ENCODE measurements at places on chromosomes 6 and 20.

DNA sequence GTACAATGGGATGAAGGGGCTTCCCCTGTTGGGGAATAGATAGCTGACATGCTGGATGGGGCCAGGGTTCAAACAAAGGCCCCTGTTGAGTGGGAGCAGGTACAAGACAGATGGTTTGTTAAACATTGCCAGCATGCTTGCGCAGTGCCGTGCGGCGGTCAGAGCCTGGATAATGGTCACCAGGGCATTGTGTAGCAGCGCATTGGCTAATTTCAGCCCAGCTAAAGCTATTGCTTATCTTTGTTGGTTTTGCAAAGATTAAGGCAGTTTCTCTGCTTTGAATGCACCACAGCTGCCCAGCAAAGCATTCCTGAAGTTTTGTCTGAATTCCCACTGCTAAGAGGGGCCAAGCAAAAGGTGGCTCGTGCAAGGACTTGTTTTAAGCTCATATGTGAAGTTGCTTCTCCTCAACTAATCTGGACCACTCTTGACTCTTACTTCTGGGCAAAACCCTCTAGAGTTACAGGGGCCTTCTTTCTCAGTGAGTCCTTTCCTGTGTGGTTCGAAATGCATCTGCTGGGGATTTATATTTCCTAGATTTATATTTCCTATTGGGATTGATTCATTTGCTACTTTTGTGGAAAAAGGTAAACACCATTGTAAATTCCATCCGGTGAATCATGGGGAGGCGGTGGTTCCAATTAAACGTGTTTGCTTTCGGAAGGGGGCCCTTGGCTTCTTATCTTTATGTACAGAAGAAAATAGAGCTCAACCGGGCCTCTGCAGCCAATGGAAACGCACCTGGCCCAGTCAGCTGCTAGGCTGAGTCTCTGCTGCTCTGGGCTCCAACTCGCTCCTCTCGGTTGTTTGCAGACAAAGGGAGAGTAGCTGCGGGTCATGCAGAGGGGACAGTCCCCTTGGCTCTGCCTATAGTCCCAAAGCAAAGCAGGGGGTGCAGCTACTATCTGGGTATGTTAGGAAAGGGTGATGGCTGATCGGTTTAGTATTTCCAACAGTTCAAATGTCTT lies 72.1 kb downstream of the FOXA2 start:
- H3K27me3 ChIP-seq = no peaks in the 10 kb centered on the region
- H3K4me1 ChIP-seq = no peaks in the 10 kb centered on the region
- H3K36me3 ChIP-seq = no peaks in the 10 kb centered on the region
- no peak overlapping the region for H3K27ac ChIP-seq

DNA sequence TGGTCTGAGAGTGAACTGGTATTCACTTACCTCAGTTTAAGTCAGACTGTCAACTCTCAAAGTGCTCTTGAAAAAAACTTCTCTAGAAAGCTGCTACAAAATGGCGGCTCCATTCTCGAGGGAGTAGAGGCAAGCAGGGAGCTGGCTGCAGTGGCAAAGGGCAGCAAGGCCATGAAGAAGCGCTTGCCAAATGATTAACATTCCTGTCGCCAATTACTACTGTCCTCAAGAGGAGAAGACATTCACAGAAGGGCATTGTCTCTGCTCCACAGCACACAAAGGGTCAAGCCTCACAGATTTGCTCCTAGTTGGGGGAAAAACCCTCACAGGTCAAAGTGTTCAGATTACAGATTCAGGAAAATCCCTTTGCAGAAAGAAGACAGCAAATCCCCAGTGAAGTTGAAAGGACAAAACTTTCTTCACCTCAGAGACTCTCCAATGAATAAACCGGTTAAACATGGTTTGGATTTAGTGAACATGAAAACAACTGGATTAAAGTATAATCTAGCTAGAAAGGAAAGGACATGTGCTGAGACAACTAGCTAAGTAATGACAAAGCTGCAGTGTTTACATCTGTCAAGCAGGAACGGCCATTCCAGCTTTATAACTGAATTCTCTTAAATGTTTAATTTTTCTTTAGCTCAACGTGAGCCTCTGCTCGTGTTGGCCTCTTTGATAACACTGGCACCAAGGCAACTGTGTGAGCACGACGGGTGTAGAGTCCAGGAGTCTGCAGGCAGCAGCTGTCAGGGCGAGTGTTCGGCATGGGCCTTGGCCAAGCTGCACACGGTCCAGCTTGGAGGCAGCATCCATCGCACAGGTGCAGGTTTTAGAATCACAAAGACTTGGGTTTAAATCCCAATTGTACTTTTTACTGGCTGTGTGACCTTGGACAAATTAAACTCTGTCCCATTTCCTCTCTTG lies 37.6 kb downstream of the NR2E1 start:
- DNase-seq = no peak
- no peak overlapping the region for H3K27ac ChIP-seq
- H3K4me1 ChIP-seq = no peaks in the 10 kb centered on the region
- H3K4me3 ChIP-seq = no peak overlapping the region

DNA sequence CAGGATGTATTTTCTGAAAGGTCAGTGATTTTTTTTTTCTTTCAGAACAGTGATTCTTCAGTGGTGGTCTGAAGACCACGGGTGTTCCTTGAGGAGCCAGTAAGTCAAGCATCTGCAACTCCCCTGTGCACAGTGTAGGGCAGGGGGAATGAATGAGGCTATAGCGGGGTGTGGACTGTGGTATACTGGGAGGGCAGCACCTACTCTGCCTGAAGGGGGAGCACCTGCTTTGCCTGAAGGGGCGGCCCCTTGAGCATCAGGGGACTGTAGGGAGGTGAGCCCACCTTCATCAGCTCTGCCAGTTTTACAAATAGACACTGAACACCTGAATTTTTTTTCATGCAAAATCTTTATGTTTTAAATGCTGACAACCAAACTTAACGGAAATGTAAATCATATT lies 77.5 kb upstream of the RIPOR2 start:
- H3K27ac ChIP-seq = no peak overlapping the region
- no peak for DNase-seq
- H3K36me3 ChIP-seq = no peaks in the 10 kb centered on the region
- no peak overlapping the region for H3K4me3 ChIP-seq
- no peaks in the 10 kb centered on the region for H3K27me3 ChIP-seq

- peaks cover 52% of the 10 kb centered on the region for H3K4me1 ChIP-seq
- H3K4me3 ChIP-seq = no peak overlapping the region
- H3K27me3 ChIP-seq = no peaks in the 10 kb centered on the region
- DNase-seq = no peak
Observed at GRCh38 chr20:24783631-24784492, 165.2 kb upstream of the CST7 start.

DNA sequence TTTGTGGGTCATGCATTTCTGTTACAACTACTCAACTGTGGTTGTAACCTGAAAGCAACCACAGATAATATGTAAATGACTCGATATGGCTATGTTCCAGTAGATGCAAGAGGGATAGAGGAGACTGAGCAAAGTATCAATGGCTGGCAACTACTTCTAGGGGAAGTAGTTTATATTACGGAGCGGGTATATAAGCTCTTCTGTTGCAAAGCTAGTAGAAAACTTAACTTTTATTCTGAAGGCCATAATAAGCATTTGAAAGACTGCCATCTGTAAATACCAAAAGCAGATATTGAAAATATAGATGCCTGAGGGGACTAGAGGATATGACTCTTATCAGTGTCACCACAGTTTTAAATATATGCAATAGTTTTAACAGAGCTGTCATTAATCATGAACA lies 655.3 kb downstream of the PHF3 start:
- H3K4me3 ChIP-seq = no peak overlapping the region
- H3K4me1 ChIP-seq = no peaks in the 10 kb centered on the region
- no peak overlapping the region for H3K27ac ChIP-seq
- H3K36me3 ChIP-seq = no peaks in the 10 kb centered on the region
- H3K27me3 ChIP-seq = no peaks in the 10 kb centered on the region

- H3K27ac ChIP-seq = no peak overlapping the region
- DNase-seq = no peak
- H3K4me3 ChIP-seq = no peak overlapping the region
- no peaks in the 10 kb centered on the region for H3K27me3 ChIP-seq
- no peaks in the 10 kb centered on the region for H3K4me1 ChIP-seq
Observed at GRCh38 chr6:143598466-143599080, 79.2 kb upstream of the PHACTR2 start.

DNA sequence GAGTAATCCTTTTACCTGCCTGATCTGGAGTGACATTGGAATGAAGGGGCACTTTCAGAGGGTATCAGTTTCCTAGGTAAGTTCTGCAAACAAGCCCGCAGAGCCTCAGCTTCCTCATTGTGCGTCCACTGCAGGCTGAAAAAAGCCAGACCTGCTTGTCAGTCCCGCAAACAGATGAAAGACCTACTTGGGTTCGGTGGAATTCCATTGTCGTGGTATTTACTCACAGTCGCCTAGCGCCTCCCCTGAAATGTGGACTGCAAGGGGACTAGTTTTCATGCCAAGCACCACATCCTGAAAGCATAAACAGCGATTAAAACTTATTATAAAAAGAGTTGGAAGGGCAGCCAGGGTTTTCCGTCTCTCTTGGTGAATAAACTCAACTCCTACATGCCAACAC lies 121.5 kb downstream of the PAX1 start:
- no peaks in the 10 kb centered on the region for H3K27me3 ChIP-seq
- H3K4me3 ChIP-seq = no peak overlapping the region
- no peak overlapping the region for H3K27ac ChIP-seq
- DNase-seq = no peak

DNA sequence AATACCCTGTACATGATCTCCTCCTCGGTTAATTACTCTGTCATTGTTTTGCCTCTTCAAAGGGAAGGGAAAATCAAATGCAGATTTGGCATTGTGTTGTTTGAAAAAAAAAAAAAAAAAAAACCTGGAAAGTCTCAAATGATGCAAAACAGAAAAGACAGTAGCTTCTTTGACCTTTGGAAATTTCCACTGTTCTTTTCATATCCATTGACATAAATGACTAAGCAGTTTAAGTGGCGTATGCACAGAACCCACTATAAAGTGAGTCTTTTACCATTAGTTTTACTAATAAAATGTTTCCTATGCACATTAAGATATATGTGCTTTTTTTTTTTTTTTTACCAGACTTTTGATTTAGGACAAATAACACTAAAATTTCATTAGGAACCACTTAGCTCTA lies 704.3 kb downstream of the TFAP2A start:
- H3K4me1 ChIP-seq = no peaks in the 10 kb centered on the region
- H3K4me3 ChIP-seq = no peak overlapping the region
- no peaks in the 10 kb centered on the region for H3K27me3 ChIP-seq
- DNase-seq = no peak
- H3K36me3 ChIP-seq = no peaks in the 10 kb centered on the region
- no peak overlapping the region for H3K27ac ChIP-seq

Measured in thymus (tissue), 14 donors.